ENCODE measurements at places on chromosomes 3 and 15.
A peak's percentile ranks its signal among the peaks of the same experiment; 100 is the strongest.

DNA sequence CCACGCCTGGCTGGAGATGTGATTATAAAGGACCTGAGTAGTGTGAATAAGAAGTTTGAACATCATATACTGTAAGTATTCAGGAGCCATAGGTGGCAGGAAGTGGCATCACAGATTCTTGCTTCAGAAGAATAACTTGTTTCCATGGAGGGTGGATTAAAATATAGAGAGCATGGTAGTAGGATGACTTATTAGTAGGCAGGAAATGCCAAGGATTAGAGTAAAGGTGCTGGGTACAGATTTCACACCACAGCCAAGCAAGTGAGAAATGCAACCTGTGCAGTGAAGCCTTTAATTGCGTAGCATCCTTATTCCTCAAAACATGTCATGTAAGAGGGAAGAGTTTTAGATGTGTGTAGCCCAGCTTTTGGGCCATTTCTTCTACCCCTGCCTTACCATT, 30.8 kb downstream of the IFT122 start:
- no peak overlapping the region for H3K4me3 ChIP-seq
- no peaks in the 10 kb centered on the region for H3K27me3 ChIP-seq
- no peaks in the 10 kb centered on the region for H3K36me3 ChIP-seq
- H3K4me1 ChIP-seq = no peaks in the 10 kb centered on the region

GRCh38 chr3:126060613-126061145, 23.2 kb downstream of the SLC41A3 start:
- H3K4me3 ChIP-seq = no peak overlapping the region
- no peaks in the 10 kb centered on the region for H3K27me3 ChIP-seq
- H3K36me3 ChIP-seq = no peaks in the 10 kb centered on the region
- no peak for DNase-seq
- no peak overlapping the region for H3K27ac ChIP-seq

DNA sequence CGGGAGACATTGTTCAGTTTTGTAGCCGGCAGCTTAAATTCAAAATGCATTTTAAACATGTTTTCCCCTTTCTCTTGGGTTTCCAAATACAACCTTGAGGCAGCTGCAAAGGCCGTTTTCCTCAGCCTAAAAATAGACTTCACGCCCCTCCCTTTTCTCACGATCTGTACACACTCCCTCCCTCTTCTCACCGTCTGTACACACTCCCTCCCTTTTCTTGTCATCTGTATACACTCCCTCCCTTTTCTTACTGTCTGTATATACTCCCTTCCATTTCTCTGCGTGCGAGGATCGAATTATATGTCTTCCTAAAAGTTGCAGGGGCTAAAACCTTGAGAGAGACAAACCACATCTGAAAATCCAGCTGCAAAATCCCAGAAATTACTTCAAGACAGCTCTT, 8.9 kb downstream of the MUC4 start:
- H3K4me3 ChIP-seq = peak overlapping the region; percentile 21
- peaks cover 21% of the 10 kb centered on the region for H3K27me3 ChIP-seq
- peak overlapping the region; percentile 7 for H3K27ac ChIP-seq
- DNase-seq = no peak

GRCh38 chr15:60214201-60214600, 183.6 kb downstream of the ANXA2 start:
- no peak overlapping the region for H3K27ac ChIP-seq
- H3K4me3 ChIP-seq = no peak overlapping the region
- DNase-seq = no peak
- H3K4me1 ChIP-seq = no peaks in the 10 kb centered on the region

DNA sequence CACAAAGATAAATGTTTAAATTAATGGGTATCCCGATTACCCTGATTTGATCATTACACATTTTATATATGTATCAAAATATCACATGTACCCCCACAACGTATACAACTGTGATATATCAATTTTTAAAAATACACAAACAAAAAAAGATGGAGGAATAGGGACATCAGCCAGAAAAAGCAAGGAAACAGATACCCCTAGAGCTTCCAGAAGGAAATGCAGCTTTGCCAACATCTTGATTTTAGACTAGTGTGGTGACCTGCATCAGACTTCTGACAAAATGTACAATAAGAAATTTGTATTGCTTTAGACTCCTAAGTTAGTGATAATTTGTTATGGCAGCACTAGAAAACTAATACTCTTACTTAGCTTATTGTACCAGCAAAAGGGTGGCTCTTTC, 483.8 kb downstream of the TUSC7 start:
- no peak overlapping the region for H3K4me3 ChIP-seq
- no peak for DNase-seq
- no peak overlapping the region for H3K27ac ChIP-seq
- no peaks in the 10 kb centered on the region for H3K36me3 ChIP-seq
- no peaks in the 10 kb centered on the region for H3K27me3 ChIP-seq

DNA sequence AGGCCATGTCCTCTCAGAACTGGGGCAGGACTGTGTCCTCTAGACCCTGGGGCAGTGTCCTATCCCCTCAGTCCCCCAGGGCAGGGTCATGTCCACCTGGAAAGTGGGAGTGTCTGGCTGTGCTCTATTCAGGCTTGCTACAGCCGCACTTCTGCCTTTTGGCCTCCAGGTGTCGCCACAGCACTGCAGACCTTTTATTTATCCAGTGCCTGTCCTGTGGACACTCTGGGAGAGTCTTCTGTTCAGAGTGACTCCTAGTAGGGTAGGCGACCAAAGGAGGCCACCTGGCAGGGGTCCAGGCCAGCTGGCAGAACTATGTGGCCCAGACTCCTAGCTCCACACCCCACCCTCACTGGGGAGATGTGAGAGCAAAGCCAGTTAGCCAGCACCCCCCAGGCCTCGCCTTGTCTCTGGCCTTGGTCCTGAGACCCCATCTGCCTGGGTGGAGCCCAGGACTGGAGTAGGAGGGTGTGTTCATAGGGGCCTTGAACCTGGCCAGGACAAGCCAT, 3.9 kb downstream of the TMIE start:
- no peak overlapping the region for H3K4me3 ChIP-seq
- peaks cover 6% of the 10 kb centered on the region for H3K4me1 ChIP-seq
- peaks cover 9% of the 10 kb centered on the region for H3K27me3 ChIP-seq
